ENCODE measurements at places on chromosomes 2 and 18.

DNA sequence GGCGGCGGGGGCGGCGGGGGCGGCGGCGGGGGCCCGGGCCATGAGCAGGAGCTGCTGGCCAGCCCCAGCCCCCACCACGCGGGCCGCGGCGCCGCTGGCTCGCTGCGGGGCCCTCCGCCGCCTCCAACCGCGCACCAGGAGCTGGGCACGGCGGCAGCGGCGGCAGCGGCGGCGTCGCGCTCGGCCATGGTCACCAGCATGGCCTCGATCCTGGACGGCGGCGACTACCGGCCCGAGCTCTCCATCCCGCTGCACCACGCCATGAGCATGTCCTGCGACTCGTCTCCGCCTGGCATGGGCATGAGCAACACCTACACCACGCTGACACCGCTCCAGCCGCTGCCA lies 644 bp downstream of the ONECUT2 start:
- no peak for DNase-seq

- no peak for DNase-seq
Observed at GRCh38 chr2:196500686-196501431, 138.7 kb upstream of the CCDC150 start.

GRCh38 chr2:85706599-85707296 lies 12.6 kb downstream of the GNLY start:
- DNase-seq, result no peak

- no peak for DNase-seq
Observed at GRCh38 chr2:83079007-83079406, 1380.1 kb downstream of the SUCLG1 start.

- no peak for DNase-seq
Observed at GRCh38 chr2:4981802-4982409, 710.3 kb upstream of the SOX11 start.

DNA sequence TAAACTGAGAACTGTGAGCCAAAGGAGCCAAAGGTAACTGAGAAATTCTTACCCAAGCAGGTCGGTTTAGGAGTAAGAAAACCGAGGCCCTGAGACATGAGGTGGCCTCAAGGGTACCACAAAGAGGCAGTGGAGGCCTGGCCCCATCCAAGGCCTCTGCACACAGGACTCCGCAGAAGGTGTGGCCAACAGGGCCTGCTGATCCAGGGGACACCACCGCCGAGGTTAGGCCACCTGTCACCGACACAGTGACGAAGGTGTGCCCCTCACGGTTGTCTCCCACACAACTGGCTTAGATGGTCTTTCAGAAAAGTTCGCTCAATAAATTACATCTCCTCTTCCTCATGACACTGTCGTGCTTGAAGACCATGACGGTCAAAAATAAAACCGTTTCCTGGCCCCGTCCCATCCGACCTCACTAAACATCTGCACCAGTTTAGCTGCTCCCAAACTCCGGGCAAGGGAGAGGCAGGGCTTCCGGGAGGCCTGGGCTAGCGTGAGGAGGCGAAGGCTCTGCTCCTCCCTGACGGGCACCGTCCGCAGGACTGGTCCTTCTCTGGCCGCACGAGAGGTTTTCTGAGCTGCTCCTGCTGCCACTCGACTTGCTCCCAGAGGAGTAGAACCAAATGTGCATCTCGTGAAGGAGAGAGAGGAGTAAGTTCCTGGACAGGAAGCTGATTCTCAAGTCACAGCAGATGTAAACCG lies 442.0 kb downstream of the EIPR1 start:
- peak; percentile 57 for DNase-seq

GRCh38 chr2:149928011-149928410 lies 340.4 kb upstream of the MMADHC start:
- DNase-seq, result no peak

DNA sequence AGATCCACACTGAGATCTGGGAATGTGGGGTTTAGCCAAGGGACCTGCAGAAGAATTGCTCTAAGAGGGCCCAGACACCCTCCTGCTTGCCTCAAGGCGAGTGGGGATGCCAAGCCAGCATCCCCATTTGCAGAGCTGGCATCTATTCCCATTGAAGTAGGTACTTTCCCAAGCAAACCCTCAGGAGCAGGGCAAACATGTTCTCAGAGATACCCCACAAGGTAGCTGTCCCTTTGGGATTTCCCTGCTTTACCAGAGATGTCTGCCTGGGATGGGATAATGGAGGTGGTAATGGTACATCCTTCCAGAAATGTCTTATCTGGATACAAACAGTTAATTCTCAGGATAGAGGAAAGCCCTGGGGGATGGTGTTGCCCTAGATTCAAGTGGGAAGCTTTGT lies 51.2 kb downstream of the GYPC start:
- peak; percentile 77 for DNase-seq

DNA sequence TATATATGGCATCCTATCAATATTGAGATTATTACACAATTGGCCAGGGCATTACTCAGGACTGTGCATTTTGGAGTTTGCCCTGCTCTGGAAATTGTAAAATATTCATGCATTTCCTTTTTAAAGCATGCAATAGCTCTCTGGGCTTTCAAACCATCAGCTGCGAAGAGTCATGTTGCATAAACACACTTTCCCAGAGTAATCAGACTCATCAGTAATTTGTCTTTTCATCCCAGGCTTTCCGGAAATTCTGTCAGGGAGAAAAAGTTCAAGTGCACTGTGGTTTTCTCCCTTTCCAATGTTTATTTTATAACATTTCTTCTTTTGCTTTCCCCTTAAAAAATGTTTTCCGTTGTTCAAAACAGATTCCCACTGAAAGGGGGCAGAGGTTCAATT lies 38.9 kb upstream of the FHL2 start:
- no peak for DNase-seq

DNA sequence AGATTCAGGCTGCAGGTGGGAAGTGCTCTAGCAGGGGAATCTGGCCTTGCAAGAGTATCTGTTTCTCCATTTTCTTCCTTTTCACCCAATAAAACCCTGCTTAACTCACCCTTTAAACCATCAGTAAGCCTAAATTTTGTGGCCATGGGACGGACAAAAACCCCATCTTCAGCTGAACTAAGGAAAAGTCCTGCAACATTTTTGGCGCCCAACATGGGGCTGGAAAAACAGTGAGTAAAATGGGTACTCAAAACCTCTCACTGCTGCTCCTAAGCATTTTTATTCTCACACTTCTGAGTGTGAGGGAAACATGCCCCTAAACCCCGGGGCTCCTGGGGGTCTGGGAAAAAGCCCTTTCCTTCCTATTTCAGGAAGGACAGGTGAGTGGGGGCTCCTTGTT lies 414.3 kb downstream of the ZNF804A start:
- no peak for DNase-seq

- DNase-seq, result no peak
Observed at GRCh38 chr18:45168866-45169600, 446.2 kb upstream of the SLC14A2 start.

- peak; percentile 50 for DNase-seq
Observed at GRCh38 chr2:16169381-16169960, 229.1 kb downstream of the MYCN start.

DNA sequence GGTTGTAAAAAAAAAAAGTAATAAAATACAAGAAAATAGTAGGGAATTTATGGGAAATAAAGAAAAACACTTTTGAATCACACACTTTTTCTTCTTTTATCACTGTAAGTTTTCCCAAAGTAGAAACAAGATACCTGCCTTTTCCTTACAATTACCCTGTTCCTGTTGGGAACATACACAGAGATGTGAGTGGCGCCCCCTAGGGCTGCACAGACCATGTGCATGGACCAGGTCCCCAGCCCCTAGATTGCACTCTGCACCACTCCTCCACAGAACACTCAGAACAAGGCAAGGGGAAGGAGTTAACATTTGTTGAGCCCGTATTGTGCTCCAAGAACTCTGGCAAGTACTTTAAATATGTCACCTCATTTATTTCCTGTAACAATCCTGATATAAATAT lies 118.7 kb upstream of the NRP2 start:
- no peak for DNase-seq

DNA sequence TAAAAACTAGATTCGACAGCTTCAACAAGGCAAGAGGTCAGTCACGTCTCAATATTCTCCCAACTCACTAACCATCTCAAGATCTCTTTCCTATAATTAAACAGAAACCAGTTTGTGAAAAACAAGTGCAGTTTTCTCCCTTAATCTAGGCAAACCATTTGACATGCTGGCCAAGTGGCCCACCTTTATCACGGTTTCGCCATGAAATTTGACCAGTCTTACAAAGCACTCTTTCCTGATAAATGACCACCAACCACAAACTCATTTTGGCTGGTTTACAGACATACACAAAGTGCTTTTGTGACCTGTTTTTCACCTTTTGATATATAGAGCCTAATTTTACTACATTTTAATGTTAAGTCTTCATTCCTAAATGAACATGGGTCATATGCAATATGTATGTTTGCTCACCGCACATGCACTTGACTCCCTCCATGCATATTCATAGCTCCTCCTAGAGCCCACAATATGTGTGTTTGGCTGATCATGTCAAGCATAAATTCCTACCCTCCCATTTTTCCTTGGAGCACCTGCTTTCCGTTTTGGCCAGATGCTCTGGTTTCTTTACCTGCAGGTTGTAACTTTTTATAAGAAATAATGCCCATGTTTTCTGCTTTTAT lies 385.1 kb downstream of the RAD51AP2 start:
- no peak for DNase-seq

GRCh38 chr2:109721626-109722025 lies 72.5 kb upstream of the RGPD5 start:
- peak; percentile 86 for DNase-seq

DNA sequence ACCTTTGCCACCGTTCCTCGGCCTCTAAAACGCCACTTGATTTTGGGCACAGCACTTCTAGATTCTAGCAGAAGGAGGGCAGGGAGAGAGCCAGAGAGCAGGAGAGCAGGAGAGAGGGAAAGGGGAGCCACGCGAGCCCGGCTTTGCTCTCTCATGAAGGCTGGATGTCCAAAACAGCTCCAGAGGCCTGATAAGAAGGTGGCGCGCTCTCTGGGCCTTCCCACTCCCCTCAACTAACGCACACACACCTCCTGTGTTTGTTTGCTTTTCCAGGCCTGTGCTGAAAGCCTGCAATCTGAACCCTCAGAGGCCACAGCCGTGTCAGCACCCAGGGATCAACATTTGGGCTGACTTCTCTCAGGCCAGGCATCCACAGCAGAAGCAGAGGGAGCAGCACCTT lies 184.8 kb upstream of the SOX11 start:
- DNase-seq, result no peak
